ENCODE measurements at places on chromosomes 7 and 10. TPM values are rescaled to one million over a fixed set of nuclear protein-coding genes. Genes with fewer than 3 reads are reported as not detected.

The TRPV6 gene
- not detected for total RNA-seq

The HPSE2 gene
- not detected for total RNA-seq

The DOCK4 gene
- 3.2 TPM for total RNA-seq

The OR2A12 gene
- not detected for total RNA-seq

The EN2 gene
- total RNA-seq = 0.99 TPM

The SORBS1 gene
- total RNA-seq = 0.74 TPM

The CCDC172 gene
- not detected for total RNA-seq

The HOXA4 gene
- 1.2 TPM for total RNA-seq

The ADAMTS14 gene
- total RNA-seq = 0.09 TPM

The SNCG gene
- total RNA-seq = 10.0 TPM

The CRYGN gene
- not detected for total RNA-seq

The ZP3 gene
- 22.2 TPM for total RNA-seq

The CHCHD2 gene
- total RNA-seq = 765 TPM

The CDK1 gene
- total RNA-seq = 89.5 TPM
